ENCODE measurements at places on chromosomes 4 and X. TPM values are rescaled to one million over a fixed set of nuclear protein-coding genes. Genes with fewer than 3 reads are reported as not detected.

DNA sequence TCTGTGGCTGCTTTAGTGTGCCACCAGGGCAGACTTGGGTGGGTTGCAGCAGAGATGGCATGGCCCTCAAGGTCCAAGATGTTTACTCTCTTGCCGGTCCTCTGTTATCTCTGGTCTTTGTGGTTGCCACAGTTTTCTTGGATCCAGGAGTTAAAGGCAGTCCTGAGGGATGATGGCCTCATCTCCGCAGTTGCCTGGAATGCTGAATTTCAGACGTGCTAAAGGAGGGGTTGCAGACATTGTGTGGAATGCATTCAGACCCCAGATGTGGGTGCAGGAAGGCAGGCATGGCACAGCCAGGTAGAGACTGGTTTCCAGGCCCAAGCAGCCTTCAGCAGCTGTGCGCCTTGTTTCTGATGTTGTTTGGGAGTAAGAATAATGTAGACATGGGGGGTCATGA is 64.4 kb downstream of the TBL1X start:
- H3K27me3 ChIP-seq, result no peaks in the 10 kb centered on the region
- no peaks in the 10 kb centered on the region for H3K36me3 ChIP-seq
- H3K4me1 ChIP-seq, result peaks cover 47% of the 10 kb centered on the region
- DNase-seq, result no peak
- H3K4me3 ChIP-seq, result no peak overlapping the region
- H3K27ac ChIP-seq, result peak overlapping the region; percentile 22

GRCh38 chrX:34555481-34555880 is 101.6 kb downstream of the TMEM47 start:
- no peaks in the 10 kb centered on the region for H3K36me3 ChIP-seq
- H3K4me3 ChIP-seq, result no peak overlapping the region
- no peak for DNase-seq
- H3K4me1 ChIP-seq, result no peaks in the 10 kb centered on the region
- no peak overlapping the region for H3K27ac ChIP-seq
- H3K27me3 ChIP-seq, result no peaks in the 10 kb centered on the region

DNA sequence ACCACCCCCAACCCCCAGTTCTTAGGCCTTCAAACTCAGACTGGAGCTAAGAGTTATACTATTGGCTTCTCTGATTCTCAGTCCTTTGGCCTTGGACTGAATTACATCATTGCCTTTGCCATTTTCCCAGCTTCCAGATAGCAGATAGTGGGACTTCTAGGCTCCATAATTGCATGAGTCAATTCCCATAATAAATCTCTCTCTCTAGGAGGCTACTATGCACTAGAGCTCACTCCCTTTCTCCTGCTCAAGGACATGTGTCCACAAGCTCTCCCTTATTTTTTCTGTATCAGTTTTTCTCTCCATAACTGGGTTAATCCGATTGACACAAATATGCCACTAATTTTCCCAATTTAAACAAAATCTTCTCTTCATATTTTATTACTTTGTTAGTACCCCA is 103.4 kb downstream of the REELD1 start:
- H3K27me3 ChIP-seq, result no peaks in the 10 kb centered on the region
- H3K27ac ChIP-seq, result no peak overlapping the region
- peaks cover 1% of the 10 kb centered on the region for H3K36me3 ChIP-seq

GRCh38 chr4:165403637-165404036 is 24.8 kb downstream of the CPE start:
- no peak for DNase-seq
- H3K27me3 ChIP-seq, result no peaks in the 10 kb centered on the region
- peaks cover 6% of the 10 kb centered on the region for H3K36me3 ChIP-seq
- H3K4me3 ChIP-seq, result no peak overlapping the region
- peaks cover 3% of the 10 kb centered on the region for H3K4me1 ChIP-seq
- no peak overlapping the region for H3K27ac ChIP-seq

DNA sequence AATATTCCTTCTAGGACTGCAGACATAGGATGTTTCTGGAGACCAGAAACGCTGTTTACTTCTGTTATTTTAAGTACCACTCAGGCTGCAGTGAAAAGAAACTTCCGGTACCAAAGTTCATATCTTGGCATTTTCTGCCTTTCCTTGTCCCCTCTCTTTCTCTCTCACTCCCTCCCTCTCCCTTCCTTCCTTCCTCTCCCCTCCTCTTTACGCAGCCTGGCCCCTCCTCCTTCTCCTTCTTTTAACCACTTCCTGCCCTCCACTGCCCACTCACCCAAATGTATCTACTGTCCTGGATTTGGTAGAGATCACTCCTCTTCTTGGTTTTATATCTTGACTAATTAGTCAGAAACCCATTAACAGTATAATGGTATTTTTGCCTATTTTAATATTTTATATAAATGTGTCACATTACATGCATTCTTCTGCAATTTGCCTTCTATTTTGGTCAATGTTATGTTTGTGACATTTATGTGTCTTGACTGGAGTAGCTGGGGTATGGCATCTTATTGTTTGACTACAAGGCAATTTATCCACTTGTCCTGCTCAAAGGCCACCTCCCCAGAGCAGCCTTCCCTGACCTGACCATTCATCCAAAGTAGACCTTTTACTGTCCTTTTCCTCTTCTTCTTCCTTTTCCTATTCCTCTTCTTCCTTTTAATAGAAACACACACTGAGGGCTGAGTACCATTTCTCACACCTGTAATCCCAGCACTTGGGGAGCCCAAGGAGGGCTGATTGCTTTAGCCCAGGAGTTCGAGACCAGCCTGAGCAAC is 56.9 kb downstream of the BCOR start:
- no peak for DNase-seq
- no peak overlapping the region for H3K27ac ChIP-seq
- no peaks in the 10 kb centered on the region for H3K4me1 ChIP-seq
- no peak overlapping the region for H3K4me3 ChIP-seq
- no peaks in the 10 kb centered on the region for H3K27me3 ChIP-seq

- no peak for DNase-seq
- H3K36me3 ChIP-seq, result no peaks in the 10 kb centered on the region
- no peak overlapping the region for H3K4me3 ChIP-seq
- peaks cover 7% of the 10 kb centered on the region for H3K27me3 ChIP-seq
- no peaks in the 10 kb centered on the region for H3K4me1 ChIP-seq
Measured at GRCh38 chr4:46316215-46316614, 73.7 kb downstream of the GABRA2 start.

DNA sequence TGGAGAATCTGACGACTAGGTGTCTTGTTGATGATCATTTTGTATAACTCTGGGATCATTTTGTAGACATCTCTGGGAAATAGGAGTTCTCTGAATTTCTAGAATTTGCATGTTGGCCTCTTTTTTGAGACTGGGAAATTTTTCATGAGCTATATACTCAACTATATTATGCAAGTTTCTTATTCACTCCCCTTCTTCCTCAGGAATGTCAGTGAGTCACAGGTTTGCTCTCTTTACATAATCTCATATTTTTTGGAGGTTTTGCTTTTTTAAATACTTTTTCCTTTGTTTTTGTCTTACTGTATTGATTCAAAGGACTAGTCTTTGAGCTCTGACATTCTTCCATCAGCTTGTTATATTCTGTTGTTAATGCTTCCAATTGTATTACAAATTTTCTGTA is 1324.2 kb downstream of the TECRL start:
- H3K4me3 ChIP-seq, result no peak overlapping the region
- DNase-seq, result no peak
- H3K36me3 ChIP-seq, result no peaks in the 10 kb centered on the region
- no peak overlapping the region for H3K27ac ChIP-seq
- no peaks in the 10 kb centered on the region for H3K27me3 ChIP-seq
- no peaks in the 10 kb centered on the region for H3K4me1 ChIP-seq

GRCh38 chr4:38818441-38818976 is 13.9 kb upstream of the TLR1 start:
- no peak for DNase-seq
- H3K27ac ChIP-seq, result no peak overlapping the region
- H3K4me1 ChIP-seq, result peaks cover 22% of the 10 kb centered on the region
- no peaks in the 10 kb centered on the region for H3K36me3 ChIP-seq
- H3K27me3 ChIP-seq, result no peaks in the 10 kb centered on the region

GRCh38 chr4:168045354-168045753 is 47.0 kb upstream of the ANXA10 start:
- no peak for DNase-seq
- peaks cover 5% of the 10 kb centered on the region for H3K36me3 ChIP-seq
- H3K27ac ChIP-seq, result no peak overlapping the region
- no peak overlapping the region for H3K4me3 ChIP-seq

- peak; percentile 66 for DNase-seq
- H3K27me3 ChIP-seq, result no peaks in the 10 kb centered on the region
- peak overlapping the region; percentile 85 for H3K4me3 ChIP-seq
- H3K27ac ChIP-seq, result peak overlapping the region; percentile 92
- H3K36me3 ChIP-seq, result peaks cover 6% of the 10 kb centered on the region
- peaks cover 41% of the 10 kb centered on the region for H3K4me1 ChIP-seq
Measured at GRCh38 chrX:70454441-70455365, 10.1 kb downstream of the DLG3 start.

DNA sequence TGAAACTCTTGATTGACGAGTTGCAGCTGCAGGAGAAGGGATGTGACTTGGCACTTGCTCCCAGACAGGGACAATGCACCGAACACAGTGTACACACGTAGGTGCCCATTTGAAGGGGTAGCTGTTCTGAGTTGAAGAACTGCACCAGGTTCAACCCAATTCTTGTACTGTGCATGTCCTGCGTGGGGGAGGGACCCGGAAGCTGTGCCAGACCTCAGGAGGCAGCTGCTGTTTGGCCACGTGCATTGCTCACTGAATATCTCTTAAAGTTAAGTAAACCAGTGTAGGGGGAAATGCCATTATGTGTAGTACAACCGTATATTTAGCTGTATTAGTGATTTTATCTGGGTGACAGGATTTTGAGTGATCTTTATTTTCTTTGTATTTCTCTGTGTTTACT is 12.0 kb upstream of the RBBP7 start:
- DNase-seq, result no peak
- H3K27ac ChIP-seq, result peak overlapping the region; percentile 50
- H3K27me3 ChIP-seq, result peaks cover 7% of the 10 kb centered on the region
- no peaks in the 10 kb centered on the region for H3K36me3 ChIP-seq
- H3K4me1 ChIP-seq, result peaks cover 21% of the 10 kb centered on the region
- peak overlapping the region; percentile 78 for H3K4me3 ChIP-seq

- H3K4me1 ChIP-seq, result peaks cover 9% of the 10 kb centered on the region
- H3K27ac ChIP-seq, result no peak overlapping the region
- no peak for DNase-seq
- H3K36me3 ChIP-seq, result peaks cover 51% of the 10 kb centered on the region
- H3K27me3 ChIP-seq, result no peaks in the 10 kb centered on the region
Measured at GRCh38 chr4:6852582-6852981, 57.0 kb upstream of the TBC1D14 start.

DNA sequence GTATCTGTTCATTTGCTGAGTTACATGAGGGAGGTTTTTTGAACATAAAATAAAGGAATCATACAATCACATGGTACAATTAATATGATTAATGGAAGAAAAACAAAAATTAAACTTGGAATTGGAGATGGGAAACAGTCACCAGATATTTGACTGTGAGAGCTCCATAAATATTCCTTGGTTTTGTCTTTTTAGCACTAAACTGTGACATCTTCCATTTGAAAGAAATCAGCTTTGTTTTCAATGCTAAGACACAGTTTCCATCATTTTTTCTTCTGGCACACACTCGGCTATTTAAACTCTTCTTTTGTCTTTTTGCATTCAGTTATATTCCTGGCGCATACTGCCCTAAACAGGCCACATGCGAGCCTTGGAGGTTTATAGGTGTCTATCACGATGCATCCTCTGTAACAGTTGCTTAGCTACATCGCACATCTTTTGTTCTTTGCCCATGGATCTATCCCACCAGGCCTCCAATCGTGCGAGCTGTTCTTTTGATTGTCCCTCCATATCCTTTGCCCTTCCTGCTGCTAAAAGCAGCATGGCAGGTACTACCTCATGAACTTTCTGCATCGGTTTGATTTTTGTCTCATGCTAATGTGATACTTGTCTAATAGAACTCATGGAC is 158.3 kb downstream of the LDB2 start:
- H3K27me3 ChIP-seq, result peaks cover 24% of the 10 kb centered on the region
- no peak for DNase-seq
- H3K4me3 ChIP-seq, result no peak overlapping the region

DNA sequence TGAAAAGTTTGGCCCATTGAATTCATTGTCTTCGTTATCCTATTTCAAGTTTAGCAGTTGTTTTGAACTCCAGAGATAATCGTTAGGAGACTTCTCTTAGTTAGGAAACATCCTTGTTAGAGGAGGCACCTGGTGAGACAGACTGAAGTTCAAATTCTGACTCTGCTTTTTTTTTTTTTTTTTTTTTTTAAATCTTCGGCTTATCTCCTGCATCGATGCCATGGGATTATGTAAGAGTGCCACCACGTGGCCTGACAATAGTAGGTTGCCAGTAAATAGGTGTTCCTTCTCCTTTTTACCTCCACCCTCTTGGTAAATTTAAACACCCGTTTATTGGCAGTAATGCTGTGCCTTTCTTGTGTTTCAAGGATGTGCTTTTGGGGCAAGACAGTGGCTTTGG is 149.3 kb downstream of the SOWAHB start:
- peaks cover 15% of the 10 kb centered on the region for H3K36me3 ChIP-seq
- H3K4me3 ChIP-seq, result no peak overlapping the region
- no peak for DNase-seq
- peak overlapping the region; percentile 6 for H3K27ac ChIP-seq
- H3K4me1 ChIP-seq, result peaks cover 36% of the 10 kb centered on the region

DNA sequence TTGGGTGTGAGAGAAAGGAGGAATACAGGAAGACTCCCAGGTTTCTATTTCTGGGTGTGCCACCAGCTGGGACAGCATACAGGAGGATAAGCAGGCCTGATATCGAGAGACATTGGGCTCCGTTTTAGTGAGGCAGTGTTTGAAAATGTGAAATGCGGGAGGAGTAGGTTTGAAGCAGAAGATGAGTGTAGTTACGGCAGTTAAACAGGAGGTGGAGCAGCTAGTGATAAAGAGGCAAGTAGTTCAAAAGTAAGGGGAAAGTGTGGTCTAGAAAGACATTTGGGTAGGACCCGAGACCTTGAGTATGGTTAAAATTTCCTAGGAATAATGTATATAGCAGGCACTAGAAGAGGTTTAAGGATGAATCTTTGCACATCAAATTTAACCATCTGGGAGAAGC is 42.4 kb downstream of the DCUN1D4 start:
- H3K27me3 ChIP-seq, result no peaks in the 10 kb centered on the region
- no peak overlapping the region for H3K4me3 ChIP-seq
- H3K4me1 ChIP-seq, result peaks cover 4% of the 10 kb centered on the region
- H3K36me3 ChIP-seq, result peaks cover 34% of the 10 kb centered on the region

- H3K36me3 ChIP-seq, result no peaks in the 10 kb centered on the region
- peaks cover 6% of the 10 kb centered on the region for H3K4me1 ChIP-seq
- no peak overlapping the region for H3K4me3 ChIP-seq
Measured at GRCh38 chr4:113483131-113483530, 278.4 kb downstream of the CAMK2D start.

GRCh38 chr4:123987408-123987807 is 590.8 kb downstream of the SPRY1 start:
- H3K27me3 ChIP-seq, result no peaks in the 10 kb centered on the region
- peaks cover 9% of the 10 kb centered on the region for H3K4me1 ChIP-seq
- H3K36me3 ChIP-seq, result peaks cover 10% of the 10 kb centered on the region
- DNase-seq, result no peak

The FGF16 gene
- not detected for total RNA-seq

The MAP3K15 gene
- total RNA-seq, result 1.6 TPM

The ATRX gene
- 170 TPM for total RNA-seq

The ADH6 gene
- total RNA-seq, result not detected

The IL1RAPL2 gene
- total RNA-seq, result 0.54 TPM

The DOK7 gene
- 4.8 TPM for total RNA-seq

The HDX gene
- 12.6 TPM for total RNA-seq

The MBNL3 gene
- 29.8 TPM for total RNA-seq

The SMARCA5 gene
- total RNA-seq, result 58.3 TPM

The TEX11 gene
- not detected for total RNA-seq

The SPATA4 gene
- 0.20 TPM for total RNA-seq

The F8A2 gene
- total RNA-seq, result not detected

The GABRE gene
- 190 TPM for total RNA-seq

All from mesothelial cell of epicardium (in vitro differentiated cells).